Glutamatergic neuron (in vitro differentiated cells): ENCODE measurements at places on chromosomes 6 and 20. TPM values are rescaled to one million over a fixed set of nuclear protein-coding genes. Genes with fewer than 3 reads are reported as not detected.

The PRKN gene
- 7.0 TPM for total RNA-seq

The XKR7 gene
- 284 TPM for total RNA-seq

The TFEB gene
- total RNA-seq: 3.1 TPM

DNA sequence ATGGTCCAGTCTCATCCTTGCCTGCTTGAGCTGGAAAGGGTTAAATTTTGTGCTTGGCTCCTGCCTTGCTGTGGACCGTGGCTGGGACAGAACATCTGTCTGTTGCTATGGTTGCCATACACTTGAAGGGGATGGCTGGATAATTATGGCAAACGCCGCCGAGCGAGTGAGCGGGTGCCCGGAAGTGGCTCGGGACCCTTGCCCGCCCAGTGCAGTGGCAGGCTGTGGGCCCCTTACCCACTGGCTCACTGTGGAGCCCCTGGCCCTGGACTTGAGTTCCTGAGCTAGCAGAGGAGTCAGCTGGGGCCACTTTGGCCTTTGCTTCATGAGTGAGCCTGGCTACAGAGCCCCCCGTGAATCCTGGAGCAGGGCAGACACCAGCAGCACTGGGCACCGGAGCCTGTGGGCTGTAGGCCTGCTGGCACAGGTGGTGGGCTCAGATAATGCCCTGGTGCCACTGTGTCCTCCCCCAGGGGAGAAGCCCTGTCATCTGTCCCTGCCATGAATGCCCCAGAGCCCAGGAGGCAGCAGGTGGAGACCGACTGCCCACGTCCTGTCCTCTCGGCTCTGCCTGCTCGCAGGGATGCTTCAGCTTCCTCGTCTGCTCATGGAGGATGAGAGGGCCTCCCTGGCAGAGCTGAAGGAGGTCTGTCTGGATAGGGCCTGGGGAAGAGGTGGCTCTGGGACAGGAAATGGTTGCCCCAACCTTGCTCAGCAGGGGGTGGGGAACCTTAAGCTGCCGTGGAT is 25.5 kb upstream of the NOL4L start:
- peak; percentile 43 for DNase-seq

The RIMS4 gene
- 96.1 TPM for total RNA-seq

The HEY2 gene
- 2.1 TPM for total RNA-seq

The FOXP4 gene
- total RNA-seq: 27.9 TPM

DNA sequence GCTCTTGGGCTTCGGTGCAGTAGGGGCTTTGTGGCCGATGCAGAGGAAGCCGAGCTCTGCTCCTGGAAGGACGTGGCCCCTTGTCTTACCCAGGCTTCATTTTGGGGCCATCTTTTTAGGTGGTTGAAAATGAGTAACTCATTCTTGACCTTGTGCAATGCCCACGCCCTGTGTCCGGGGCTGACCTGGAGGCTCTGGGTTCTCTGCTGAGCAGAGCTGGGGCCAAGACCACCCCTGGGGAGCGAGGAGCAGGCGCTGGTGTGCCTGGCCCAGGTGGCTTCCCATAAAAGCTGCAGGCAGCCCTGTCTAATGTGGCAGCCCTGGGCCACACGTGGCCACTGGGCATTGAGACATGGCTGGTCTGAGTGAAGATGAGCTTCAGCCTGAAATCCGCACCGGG is 25.7 kb downstream of the NTSR1 start:
- peak; percentile 10 for DNase-seq

DNA sequence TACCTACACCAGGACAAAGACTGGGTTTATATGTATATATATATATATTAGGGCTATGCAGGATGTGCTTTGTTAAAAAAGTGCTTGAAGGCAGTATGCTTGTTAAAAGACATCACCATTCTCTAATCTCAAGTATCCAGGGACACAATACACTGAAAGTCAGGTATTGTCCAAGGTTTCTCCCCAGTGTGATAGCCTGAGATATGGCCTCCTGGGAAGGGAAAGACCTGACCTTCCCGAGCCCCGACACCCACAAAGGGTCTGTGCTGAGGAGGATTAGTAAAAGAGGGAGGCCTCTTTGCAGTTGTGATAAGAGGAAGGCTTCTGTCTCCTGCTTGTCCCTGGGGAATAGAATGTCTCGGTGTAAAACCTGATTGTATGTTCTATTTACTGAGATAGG is 156.9 kb downstream of the GPX5 start:
- no peak for DNase-seq

DNA sequence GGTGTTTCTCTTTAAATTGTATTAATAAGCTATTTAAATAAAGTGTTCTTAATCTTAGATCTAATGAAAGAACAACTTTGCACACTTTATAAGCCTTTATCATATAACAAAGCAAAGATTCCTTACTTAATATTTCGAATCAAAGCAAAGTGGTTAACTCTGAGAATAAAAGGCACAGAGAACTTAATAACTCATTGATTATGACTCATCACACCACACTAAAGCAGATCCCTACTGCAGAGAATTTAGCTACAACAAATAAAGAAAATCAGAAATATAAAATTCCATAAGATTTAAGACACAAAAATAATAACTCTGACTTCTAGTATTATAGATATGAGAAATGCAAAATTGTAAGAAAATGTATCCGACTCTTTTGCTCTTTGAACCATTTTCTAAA is 135.6 kb upstream of the RUNX2 start:
- no peak for DNase-seq

The EPHA7 gene
- 3.6 TPM for total RNA-seq

The CD83 gene
- 0.34 TPM for total RNA-seq

DNA sequence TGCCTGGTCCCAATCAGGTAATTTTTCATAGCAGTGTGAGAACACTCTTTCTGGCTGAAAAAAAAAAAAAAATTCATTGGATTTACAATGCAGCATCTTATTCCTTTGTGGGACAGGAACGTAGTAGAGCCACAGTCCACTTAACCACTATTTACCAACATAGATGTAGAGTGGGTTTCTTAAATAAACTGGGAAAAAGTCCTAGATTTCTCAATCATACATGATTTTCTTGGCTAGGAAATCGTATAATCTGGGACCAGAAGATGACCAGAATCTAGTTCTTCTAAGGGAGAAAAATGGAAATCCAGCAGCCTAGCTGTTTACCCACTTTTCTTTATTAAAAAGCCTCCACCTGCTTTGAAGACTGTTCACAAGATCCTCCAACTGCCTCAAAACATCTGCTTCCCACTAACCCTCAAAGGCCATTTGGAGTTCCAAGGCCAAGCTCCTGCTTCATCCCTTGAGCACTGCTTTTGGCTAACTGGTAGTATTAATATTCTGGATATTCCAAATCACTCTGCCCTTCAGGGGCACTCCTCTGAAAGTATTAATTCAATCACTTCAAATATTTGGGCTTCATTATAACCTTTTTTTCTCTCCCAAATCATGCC is 70.4 kb downstream of the FYN start:
- no peak for DNase-seq

DNA sequence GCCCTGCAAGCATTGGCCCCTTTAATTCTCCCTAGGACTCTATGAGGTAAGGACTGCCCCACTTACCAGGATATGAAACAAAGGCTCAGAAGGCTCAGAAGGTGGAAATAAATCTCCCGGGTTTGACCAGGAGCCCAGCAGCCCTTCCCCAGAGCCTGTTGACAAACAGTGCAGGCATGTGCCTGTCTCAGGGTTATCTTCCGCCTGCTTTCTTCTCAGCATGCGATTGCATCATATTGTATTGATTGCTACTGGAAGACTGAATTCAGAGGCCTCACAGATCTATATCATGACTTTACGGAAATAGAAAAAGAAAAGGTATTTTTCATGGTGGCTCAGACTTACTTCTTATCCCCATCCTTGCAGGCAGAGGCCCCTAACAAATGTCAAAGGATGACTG is 92.7 kb downstream of the PHACTR3 start:
- no peak for DNase-seq

The GABRR2 gene
- total RNA-seq: 0.49 TPM

GRCh38 chr20:49712996-49713752 is 504 bp downstream of the B4GALT5 start:
- DNase-seq: peak; percentile 54

The MAK gene
- total RNA-seq: not detected

DNA sequence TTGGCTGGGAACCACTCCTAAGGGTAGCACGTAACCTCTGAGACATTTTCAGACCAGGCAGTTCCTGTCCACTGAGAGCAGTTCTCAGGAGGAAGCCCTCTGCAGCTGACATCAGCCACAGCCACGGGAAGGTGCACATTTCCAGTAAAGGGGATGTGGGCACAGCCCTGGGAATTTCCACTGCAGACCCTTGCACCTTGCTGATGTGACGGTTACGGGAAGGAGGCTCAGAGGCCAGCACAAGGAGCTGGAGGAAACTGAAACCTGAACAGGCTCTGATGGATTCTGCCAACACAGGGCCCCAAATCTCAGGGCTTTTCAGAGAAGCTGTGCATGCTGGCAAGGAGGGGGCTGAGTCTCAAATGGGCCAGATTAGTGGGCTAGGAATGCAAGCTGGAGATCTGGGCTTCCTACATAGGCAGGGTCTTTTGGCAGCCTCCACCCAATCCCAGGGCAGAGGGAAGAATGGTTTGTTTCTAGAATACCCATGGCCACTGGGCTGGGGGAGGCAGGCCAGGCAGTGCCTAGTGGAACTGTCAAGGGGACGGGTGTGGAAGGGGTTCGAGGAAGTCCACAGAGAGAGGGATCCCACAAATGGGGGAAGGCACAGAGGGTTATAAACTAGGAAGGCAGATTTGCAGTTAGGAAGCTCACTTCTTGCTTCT is 14.2 kb downstream of the EBF4 start:
- no peak for DNase-seq

The LAMA4 gene
- 0.22 TPM for total RNA-seq

DNA sequence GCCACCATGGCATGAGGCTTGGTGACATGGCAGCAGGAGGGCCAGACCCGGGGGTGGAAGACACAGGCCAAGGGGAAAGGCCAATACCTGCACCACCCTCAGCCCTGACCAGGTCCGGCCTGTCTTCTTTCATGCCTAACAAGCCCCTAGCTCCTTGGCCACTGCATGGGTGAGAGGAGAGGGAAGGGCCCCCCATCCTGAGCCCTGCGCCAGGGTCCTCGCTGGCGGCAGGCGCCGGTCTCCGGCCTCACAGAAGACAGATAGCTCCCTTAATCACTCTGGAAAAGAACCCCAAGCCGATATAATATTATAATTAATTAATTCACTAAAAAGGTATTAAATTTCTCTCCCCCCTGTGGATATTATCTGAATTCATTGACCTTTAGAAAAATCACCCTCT is 41.4 kb downstream of the MDFI start:
- DNase-seq: no peak

DNA sequence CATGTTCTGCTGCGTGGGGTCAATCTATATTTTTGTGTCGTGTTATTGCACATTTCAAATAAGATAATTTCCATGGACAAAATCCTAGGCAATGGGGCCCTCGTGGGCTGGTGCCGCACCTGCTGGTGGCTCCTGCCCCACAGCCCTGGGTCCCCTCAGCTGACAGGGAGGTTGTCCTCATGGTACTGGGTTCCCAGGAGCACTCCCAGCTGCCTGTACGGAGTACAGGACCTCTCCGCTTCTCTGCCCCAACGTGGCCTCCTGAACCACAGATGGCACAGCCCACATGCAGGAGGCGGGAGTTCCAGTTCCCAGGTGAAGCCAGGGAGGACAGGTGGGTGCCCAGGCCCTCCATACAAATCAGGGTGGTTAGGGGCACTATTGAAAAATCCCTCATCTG is 243.5 kb downstream of the SMOC2 start:
- no peak for DNase-seq

- no peak for DNase-seq
Observed at GRCh38 chr20:41048461-41049301, 20.1 kb downstream of the TOP1 start.

- DNase-seq: peak; percentile 24
Observed at GRCh38 chr20:60993433-60994044, 258.5 kb upstream of the CDH4 start.

- DNase-seq: no peak
Observed at GRCh38 chr6:169252505-169253189, 999 bp downstream of the THBS2 start.

The IDH3B gene
- total RNA-seq: 103 TPM

The ADGRF1 gene
- not detected for total RNA-seq

GRCh38 chr6:163946437-163946836 is 531.9 kb downstream of the QKI start:
- no peak for DNase-seq

- no peak for DNase-seq
Observed at GRCh38 chr6:166267526-166267925, 40.7 kb downstream of the PRR18 start.

GRCh38 chr6:35184580-35185301 is 29.0 kb upstream of the SCUBE3 start:
- no peak for DNase-seq

GRCh38 chr20:40218316-40218969 is 470.6 kb downstream of the MAFB start:
- DNase-seq: no peak

- no peak for DNase-seq
Observed at GRCh38 chr6:138662471-138662870, 111.1 kb upstream of the CCDC28A start.

DNA sequence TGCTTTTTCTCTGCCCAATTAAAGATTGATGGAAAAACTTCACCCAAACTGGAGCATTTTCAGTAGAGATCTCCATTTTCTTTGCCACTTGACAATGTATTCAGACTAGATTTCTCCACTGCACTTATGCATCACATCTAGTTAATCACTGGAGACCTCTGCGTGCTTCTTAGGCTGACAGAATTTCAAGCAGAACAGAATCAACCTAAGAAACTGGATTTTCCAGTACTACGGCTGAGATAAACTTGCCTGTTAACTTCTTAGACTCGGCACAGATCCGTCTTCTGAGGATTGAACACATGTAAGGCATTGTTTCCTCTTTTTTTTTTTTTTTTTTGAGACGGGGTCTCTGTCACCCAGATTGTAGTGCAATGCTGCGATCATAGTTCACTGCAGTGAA is 139.2 kb downstream of the LRRC1 start:
- no peak for DNase-seq

The ULBP1 gene
- 9.3 TPM for total RNA-seq

The PTGIS gene
- 0.12 TPM for total RNA-seq

DNA sequence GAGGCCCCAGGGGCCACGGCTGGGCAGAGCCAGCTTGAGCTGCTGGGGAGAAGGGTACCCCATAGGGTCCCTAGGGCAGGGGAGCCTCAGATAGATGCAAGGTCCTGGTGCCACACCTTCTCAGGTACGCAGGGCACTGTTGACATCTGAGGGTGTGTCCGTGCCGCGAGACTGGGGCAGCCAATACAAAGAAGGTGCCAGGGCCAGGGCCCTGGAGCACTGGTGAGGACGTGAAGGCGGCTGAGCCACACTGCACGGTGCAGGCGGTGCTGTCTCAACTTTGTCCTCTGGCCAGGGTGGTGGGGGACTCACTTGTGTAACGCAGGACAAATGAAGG is 649 bp upstream of the LRRC73 start:
- DNase-seq: no peak
